RWPE1 (cell line): ENCODE measurements at places on chromosomes 16 and 17.
A peak's percentile ranks its signal among the peaks of the same experiment; 100 is the strongest.

GRCh38 chr16:162271-162991 is 3.3 kb upstream of the HBM start:
- no peak for DNase-seq

DNA sequence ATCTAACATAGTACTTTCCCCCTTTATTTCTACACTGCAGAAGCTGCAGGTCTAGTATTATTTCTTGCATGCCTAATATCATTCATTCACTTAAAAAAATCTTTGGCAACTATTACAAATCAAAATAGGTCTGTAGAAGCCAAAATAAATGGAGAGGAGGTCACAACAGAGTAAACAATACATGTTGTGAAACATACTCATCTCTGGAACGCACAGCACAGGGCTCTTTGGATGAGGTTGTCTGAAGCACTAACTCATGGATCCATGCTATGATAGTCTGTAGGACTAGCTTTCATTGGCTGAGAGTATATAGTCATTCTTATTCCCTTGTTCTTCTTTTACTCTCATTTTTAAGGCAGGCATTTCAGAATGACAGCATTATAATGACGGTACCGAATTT is 21.3 kb downstream of the MYO1D start:
- DNase-seq, result no peak

DNA sequence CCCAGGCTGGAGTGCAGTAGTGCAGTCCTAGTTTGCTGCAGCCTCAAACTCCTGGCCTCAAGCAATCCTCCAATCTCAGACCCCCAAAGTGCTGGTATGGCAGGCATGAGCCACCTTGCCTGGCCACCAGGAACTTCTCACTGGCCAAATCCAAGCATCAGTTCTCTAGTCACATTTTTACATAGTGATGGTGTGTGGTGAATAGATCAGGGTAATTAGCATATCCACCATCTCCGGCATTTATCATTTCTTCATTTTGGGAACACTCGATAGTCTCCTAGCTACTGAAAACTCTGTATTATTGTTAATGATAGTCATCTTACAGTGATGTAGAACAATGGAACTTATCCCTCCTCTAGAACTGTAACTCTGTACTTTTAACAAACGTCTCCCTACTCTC is 58.3 kb downstream of the RAB11FIP4 start:
- no peak for DNase-seq

- DNase-seq, result peak; percentile 26
Measured at GRCh38 chr16:21083729-21084268, 66.8 kb downstream of the DNAH3 start.

DNA sequence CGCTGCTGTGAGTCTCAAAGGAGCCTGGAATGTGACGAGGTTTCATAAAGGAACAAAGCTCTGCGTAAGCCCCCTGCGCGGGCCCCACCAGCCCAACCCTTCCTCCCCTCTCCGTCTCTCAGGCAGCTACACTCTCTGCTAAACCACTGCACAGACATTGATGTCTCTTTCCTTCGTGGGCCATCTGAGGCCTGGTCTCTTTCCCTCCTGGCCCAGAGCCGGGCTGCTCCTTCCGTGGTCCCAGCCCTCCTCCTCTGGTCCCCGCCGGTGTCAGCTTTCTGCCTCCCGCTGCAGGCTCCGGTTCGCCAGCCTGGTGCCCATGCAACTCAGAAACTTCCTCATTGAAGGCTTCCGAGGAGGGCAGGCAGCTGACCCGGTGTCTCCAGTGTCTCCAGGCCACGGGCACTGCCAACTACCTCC is 7.4 kb downstream of the SCARF1 start:
- no peak for DNase-seq

- no peak for DNase-seq
Measured at GRCh38 chr17:80948976-80949450, 42.6 kb upstream of the CHMP6 start.

- DNase-seq, result no peak
Measured at GRCh38 chr17:19830061-19830460, 37.7 kb downstream of the ULK2 start.

DNA sequence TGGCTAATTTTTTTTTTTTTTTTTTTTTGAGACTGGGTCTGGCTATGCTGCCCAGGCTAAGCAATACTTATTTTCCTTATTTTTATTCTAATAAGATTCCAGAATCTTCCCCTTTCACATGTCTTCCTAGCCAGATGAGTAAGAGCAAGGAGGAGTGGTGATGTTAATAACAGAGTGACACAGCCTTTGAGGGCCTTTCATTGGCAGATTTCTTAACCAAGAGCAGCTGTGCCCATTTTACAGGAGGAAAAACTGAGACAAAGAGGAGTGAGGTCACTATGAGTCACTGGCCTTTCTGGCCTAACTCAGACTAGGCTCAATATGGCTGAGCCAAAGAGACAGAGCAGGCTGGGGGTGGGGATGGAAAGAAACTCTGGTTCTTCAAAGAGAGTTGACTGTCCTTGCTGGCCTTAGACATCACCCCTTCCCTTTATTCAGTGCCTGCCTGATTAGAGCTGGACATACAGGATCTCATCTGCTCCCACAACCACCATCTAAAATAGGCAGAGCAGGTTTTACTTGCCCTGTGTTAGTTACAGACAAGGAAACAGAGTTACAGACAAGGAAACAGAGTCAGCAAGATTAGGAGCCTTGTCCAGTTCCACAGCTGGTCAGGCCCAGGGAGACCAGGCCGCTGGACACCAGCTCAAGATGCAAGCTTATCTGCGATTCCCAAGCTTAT is 50.0 kb upstream of the TOB1 start:
- DNase-seq, result no peak

DNA sequence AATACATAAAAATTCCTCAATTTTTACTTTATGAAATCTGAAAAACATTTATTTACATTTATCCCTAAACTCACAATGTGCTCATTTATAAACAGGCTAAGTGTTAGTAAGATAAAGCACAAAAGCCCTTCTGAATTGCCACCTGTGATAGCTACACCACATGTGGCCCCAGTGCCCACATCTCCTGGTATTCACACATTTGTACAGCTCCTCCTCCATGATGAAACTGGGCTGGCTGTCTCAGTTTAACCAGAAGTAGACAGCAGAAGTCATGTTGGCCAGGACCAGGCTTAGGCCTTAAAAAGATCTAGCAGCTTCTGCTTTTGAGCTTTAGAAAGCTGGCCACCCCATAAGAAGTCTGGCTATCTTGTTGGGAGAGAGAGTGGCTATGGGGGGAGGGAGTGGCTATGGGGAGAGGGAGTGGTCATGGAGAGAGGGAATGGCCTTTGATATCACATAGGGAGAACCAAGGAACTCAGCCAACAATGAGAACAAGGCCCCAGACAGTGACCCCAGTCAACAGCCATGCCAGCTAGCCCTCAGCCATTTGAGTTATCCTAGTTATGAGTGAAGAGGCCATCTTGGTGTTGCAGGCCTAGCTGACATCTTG is 47.4 kb downstream of the CEP95 start:
- DNase-seq, result no peak

DNA sequence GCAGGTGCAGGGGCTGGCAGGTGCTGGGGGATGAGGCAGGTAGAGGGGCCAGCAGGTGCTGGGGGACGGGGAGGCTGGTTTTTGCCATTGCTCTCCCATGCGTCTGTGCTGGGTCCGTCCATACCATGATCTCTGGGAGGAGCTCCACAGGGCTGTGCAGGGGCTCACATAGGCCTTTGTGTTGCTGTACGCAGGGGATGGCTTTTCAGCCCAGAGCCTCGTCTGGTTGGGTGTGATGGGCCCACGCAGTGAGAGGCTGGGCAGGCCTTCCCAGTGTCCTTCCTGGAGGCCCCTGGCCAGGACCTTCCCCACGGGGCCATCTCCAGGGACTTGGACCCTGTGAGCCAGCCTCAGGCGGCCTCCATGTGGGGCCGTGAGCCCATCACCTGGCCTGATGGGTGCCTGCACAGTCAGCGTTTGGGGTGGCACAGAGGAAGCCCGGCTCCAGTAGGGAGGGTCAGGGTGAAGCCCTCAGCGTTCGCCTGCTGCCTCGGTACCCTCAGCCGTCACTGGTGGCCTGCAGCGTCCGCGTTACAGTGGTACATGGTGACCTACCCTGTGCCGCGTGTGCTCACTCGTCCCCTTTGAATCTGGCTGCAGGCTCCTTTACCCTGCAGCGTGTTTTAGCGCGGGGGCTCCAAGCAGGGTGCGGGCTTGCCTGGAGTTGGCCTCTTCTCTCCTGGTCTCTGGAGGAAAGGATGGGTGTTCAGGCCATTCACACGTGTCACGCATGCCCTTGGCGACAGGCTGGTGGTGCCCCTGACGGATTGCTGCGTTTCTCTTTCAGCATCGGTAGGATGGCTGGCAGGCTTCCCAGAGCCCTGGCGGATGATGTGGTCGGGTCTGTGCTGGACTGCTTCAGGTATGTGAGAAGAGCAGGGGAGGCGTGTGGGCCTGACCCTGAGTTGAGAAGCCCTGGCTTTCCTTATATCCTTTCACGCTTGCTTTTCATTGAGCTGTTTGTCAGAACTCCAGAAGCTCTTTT is 30.6 kb downstream of the ZNF750 start:
- DNase-seq, result no peak

DNA sequence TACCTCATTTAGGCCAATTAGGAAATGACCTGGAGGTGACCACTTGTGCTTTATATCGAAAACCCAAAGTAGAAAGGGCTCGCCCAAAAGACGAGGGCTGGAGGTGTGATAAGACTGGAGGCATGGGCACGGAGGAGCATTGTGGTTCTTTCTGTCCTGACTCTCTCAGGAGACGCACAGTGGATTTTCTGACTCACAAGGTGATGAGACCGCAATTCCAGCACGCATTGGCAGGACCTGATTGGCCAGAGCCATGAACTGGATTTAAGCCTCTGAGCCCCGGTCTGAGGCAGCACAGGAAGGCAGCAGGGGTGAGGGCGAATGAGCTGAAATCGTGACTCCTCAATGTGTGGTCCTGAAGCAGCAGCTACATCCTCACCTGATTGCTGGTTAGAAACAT is 559.1 kb upstream of the SALL1 start:
- DNase-seq, result no peak

DNA sequence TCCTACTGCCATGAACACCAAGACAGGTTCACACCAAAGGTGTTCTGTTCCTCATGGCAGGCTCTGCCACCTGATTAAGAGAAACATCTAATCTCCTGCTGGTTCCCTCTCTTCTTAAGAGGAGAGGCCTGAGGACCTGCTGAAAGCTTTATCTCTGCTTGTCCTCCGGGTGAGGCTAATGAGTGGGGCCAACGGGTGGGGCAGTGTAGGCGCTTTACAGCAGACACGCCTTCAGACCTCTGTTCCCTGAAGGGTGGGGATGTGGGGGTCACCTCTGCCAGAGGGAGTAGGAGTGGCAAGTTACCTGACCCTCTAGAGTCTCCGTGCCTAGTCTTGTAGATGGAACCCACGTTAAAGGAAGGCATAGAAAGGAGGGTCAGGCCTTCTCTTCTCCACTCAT is 4.2 kb upstream of the MRM1 start:
- DNase-seq, result no peak

GRCh38 chr16:85354686-85355514 is 242.6 kb upstream of the CIBAR2 start:
- peak; percentile 78 for DNase-seq

DNA sequence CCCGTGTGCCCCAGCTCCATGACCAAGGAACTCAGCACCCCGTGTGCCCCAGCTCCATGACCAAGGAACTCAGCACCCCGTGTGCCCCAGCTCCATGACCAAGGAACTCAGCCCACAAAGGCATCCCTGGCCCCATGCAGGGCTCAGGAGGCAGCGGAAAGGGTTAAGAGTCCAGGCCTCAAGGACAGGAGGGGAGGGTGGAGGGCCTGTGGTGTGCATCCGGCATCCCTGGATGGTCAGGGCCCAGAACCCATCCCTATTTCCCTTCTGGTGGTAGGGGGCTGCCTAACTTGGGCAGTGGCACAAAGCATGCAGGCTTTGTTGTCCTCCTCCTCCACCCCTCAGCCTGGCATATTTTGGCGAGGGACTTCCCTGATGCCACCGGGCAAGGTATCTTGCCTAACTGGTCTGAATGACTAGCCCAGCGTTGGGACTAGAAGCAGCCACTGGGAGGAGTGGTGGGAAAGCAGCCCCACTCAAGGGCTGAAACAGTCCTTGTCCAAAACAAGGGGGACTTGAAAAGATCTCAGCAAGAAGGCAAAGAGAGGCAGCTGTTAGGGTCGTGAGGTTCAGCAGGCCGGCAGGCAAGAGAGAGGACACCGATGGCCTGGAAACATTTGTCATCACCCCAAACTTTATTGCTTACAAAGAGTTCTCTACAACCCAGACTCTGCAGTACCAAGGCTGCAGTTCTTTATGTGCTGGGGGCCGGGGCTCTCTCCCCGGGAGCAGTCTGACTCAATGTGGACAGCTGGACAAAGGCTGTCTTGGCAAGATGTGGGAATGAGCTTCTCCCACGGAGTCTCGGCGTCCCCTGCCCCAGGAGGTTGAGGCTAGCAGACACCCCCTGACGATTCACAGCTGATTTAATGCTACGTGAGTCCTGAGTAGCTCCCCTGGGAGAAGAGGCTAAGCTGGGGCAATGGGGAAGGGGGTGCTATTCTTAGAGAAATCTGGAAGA is 902 bp upstream of the SPATA32 start:
- no peak for DNase-seq

DNA sequence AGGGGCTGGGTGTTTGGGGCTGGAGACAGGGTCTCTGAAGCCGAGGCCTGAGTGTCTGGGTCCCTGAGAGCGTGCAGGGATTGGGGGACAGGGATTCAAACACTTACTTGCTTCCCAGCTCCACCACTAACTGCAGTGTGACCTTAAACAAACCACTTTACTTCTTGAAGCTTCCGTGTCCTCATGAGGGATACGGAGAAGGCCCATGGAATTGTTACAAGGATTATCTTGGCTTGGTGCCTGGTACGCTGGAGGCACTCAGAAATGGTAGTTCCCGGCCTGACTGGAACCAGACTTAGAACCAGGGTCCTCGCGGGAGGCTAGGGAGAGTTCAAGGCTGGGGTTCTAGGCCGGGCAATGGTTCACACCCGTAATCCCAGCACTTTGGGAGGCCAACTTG is 2.9 kb upstream of the CXCL16 start:
- DNase-seq, result no peak

GRCh38 chr16:85181739-85182129 is 69.5 kb upstream of the CIBAR2 start:
- DNase-seq, result no peak

DNA sequence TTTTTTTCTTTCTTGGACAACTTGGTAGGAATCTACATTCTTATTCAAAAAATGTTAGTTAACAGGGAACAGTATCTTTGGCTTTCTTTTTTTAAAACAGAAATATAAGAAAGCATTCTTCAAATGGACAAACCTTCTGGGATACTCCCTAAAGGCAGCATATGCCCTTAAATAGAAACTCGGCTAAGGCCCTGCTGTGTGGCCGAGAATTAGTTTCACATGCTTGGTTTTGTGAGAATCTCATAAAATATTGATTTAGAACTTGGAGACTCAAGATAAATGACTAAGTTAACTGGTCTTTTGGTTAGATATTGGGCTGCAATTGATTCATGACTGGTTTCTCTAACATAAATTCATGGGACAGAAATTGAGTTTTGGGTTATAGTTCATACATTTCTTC is 359.9 kb upstream of the XYLT1 start:
- no peak for DNase-seq

- DNase-seq, result no peak
Measured at GRCh38 chr16:20897922-20898321, 2.2 kb downstream of the DCUN1D3 start.
